IPS DF 19.7 (cell line): ENCODE measurements at places on chromosomes 16 and 17.

DNA sequence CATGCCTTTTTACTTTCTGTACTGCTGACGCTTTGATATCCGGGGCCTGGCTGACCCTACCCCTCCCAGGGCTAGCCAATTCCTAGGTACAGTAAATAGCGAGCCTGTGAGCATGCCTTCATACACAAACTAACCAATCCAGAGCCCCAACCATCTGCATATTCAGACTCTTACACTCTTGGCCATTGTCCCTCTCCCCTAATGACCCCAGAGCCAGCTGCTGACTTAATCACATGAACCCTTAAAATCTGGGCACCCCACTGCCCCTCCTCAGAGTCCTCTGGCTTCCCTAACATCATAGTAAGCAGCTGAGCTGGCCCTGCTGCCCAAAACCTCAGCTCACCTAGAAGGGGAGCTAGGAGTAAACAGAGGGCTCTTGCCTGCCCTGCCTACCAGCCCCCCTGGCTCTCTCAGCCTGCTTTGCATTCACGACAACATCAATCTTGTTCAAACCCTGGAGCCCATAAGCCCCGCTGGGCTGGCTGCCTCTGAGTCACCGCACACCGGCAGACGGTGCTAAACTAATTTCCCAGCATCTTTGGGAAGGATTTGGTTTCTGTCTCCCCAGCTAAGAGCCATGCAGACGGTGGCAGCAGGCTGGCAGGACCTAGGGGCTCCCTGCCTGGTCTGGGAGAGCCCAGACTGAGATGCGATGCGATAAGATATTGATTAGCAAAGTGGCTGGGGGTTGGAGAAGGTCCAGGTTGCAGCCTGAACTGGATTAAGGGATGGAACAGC is 63.2 kb downstream of the CLEC19A start:
- no peak for DNase-seq

GRCh38 chr16:84566545-84567257 is 51.2 kb downstream of the COTL1 start:
- no peak for DNase-seq

GRCh38 chr17:47966079-47966519 is 4.8 kb upstream of the CDK5RAP3 start:
- DNase-seq: no peak

GRCh38 chr16:49148410-49148809 is 133.2 kb downstream of the CBLN1 start:
- DNase-seq: no peak

DNA sequence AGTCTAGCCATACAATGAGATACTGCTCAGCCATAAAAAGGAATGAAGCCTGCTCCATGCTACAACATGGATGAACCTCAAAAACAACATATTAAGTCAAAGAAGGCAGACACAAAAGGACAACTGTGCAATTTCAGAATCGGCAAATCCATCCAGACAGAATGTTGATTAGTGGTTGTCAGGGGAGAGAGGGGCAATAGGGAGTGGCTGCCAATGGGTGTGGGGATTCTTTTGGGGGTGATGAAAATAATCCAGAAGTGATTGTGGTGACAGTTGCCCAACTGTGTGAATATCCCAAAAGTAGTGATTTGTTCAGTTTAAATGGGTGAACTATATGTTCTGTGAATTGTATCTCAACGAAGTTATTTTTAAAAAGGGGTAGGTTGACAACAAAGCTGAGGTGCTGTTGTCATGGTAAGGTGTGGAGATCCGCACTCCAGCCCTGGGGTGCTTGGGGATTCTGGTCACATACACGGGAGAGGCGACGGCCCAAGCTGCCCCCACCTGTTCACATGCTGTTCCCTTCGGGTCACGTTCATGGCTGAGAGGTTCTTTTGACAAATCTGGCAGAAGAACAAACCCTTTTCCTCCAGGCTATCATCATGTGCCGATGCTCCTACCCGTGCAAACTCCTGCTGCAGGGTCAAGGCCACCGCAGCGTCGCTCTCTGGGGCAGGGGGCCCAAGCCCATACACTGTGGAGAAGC is 9.6 kb downstream of the SLX4 start:
- no peak for DNase-seq

DNA sequence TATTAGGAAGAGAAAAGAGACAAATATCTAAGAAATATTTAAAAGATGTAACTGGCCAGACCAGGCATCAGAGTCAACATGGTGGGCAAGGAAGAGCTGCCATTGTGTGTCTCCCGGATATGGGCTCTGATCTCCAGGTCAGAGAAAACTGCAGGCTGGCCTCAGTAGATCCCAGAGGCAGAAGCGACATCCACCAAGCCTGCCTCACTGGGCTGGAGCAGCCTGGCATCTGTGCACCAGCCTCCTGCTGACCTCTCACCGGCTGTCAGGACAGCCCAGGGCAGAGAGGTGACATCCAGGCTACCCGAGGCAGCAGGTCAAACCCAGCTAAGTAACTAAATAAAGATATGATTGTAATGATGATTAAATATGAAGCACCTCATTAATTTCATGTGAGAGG is 162.8 kb upstream of the TNRC6C start:
- DNase-seq: no peak

GRCh38 chr17:78732354-78732753 is 49.7 kb downstream of the CYTH1 start:
- no peak for DNase-seq

DNA sequence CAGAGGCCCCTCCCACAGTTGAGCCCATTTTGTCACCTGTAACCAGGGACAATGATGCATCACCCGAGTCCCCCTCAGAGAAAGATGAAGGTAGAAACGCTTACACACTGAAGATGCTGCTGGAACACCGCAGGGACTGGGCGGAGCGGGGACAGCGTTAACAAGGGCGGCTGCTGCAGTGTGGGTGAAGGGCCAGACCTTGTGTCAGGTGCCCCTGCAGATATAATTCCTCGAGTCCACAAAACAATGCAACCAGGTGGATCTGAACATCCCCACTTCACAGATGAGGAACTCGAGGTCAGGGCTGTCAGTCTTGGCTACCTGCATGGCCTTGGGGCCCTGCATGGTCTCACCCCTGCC is 6.3 kb upstream of the MAPK7 start:
- no peak for DNase-seq

DNA sequence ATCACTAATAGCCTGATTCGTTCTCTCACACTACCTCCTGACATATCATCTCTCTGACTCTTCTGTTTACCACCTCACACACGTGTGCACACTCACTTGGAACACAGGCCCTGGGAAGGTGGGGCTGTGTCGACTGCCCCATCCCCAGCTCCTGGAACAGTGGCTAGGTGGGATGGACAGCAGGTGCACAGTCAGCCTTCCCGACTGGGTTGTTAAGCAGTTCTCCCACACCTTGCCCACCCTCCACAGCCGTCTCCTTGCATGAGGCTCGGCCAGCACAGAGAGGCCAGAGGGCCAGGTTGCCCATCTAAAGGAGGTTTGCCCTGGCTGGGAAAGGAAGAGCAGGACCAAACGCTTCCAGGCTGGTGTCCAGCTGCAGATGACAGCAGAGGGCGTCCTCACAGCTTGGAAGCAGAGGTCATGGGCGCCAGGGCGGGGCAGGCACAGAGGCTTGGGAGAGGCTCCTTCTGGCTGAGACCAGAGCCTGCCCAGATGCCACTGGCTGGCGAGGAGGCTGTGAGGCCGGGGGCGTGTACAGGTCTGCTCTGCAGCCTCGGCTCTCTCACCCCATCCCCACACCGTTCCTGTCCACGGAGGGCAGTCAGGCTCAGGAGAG is 92.8 kb downstream of the AMFR start:
- peak; percentile 30 for DNase-seq

DNA sequence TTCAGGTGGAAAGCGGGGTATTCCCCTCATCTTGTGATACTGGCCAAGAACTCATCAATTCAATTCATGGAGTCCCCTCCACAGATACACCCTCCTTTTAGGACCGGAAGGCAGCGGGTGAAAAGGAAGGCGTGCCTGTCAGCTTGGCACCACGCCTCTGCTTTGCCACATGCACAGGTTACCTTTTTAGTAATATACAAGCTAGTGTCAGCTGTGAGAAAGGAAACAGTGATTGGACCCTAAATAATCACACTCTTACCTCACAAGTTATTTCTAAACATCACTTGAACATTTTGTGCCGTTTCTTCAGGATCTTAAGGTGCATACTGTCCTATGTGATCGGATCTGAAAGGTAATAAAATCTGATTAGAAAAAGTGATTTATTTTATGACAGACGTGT is 15.7 kb downstream of the ZDHHC7 start:
- DNase-seq: no peak

DNA sequence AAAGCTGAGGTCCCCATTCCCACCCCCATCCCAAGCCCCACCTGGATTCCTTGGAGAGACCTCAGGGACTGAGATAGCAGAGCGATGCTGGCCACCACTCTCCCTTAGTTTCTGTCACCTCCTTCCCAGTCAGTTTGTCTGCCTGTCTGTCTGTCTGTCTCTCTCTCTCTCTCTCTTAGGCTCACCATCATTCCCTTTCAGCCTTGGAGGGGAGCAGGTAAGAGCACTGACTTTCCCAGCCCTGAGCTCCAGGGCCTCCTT is 5.9 kb downstream of the CD300LB start:
- DNase-seq: no peak

- DNase-seq: no peak
Observed at GRCh38 chr17:39380144-39380543, 21.3 kb downstream of the FBXL20 start.

GRCh38 chr17:5931616-5932015 is 138.6 kb upstream of the WSCD1 start:
- no peak for DNase-seq

GRCh38 chr17:47119746-47120520 is 69.2 kb downstream of the CDC27 start:
- no peak for DNase-seq

GRCh38 chr17:82465023-82465603 is 6.6 kb downstream of the NARF start:
- DNase-seq: no peak

DNA sequence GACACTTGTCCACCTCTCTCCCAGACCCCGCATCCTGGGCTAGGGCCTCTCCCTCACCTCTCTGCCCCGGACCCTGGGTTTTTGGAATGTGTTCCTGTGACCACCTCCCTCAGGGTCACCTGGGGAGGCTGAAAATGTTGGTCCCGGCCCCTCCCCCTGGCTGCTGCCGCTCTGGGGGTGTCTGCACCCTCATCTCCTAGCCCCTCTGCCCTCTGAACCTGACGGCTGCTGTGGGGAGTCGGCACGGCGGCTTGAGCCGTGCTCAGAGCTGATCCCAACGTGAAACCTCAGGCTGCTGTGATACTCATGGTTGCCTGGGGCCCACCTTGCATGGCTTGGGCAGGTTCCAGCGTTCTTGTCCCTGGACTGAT is 42.8 kb downstream of the ADCY7 start:
- DNase-seq: no peak

DNA sequence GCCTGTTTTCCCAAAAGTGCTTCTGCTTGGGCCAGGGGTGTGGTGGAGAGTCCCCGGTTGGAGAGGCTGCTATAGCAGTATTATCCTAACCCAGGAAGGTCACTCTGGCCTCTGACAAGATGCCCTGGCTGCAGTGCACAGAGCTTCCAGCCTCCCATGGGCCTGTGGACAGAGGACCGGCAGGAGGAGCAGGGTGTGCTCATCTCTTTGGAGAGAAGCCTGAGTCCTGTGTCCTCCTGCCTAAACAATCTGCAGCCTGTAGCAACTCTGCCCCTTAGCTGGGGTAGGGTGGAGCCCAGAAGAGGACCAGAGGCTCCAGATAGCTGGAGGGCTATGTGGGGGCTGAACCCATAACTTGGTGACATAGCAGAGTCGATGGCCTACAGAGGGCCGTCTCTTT is 78.0 kb downstream of the MPRIP start:
- DNase-seq: no peak

DNA sequence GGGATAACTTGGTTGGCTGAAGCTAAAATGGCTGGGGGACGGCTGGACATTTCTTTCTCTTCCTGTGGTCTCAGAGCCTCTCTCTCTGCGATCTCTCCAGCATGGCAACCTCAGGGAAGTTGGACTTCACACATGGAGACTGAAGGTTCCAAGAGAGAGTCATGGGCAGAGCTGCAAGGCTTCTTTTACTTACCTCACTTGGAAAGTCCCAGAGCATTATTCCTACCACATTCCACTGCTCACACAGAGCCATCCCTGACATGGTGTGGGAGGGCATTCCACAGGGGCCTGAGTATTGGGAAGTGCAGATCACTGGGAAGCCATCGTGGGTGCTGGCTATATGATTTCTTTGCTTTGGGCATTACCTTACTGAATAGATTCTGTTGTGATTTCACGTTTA is 9.8 kb upstream of the SLC6A2 start:
- DNase-seq: no peak

GRCh38 chr16:6153901-6154300 is 1056.3 kb upstream of the EEF2KMT start:
- DNase-seq: no peak

GRCh38 chr16:24009955-24010354 is 174.2 kb downstream of the PRKCB start:
- no peak for DNase-seq

DNA sequence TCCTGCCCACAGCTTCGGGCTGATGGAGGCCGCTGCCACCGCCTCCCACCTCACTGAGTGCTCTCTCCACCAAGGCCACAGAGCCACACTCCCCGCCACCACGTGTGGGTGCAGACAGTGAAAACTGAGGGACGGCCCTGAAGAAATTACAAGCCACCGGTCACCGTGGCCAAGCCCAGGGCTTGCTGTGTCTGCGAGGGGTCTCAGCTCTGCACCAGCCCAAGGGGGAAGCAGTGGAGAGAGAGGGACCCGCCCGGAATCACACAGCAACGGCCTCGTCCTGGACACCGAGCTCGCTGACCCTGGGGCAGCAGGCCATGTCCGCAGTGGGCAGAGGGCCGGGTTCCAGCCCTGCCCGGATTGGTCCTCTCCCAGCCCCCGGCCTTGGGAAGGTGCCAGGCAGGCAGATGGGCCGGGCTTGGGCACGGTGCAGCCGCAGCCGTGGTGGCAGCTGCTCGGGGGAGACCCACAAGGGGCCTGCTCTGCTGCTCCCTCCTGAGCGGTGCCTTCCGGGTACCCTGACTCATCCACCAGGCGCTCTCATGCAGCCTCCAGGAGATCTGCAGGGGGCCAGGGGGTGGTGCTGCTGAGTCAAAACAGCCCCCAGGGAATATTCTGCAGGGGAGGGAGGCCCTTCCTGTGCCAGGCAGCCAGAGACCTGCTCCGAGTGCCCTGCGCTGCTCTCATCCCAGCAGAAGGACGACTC is 52.0 kb downstream of the CBFA2T3 start:
- DNase-seq: no peak

- DNase-seq: no peak
Observed at GRCh38 chr17:74369221-74369620, 1.9 kb downstream of the GPR142 start.

DNA sequence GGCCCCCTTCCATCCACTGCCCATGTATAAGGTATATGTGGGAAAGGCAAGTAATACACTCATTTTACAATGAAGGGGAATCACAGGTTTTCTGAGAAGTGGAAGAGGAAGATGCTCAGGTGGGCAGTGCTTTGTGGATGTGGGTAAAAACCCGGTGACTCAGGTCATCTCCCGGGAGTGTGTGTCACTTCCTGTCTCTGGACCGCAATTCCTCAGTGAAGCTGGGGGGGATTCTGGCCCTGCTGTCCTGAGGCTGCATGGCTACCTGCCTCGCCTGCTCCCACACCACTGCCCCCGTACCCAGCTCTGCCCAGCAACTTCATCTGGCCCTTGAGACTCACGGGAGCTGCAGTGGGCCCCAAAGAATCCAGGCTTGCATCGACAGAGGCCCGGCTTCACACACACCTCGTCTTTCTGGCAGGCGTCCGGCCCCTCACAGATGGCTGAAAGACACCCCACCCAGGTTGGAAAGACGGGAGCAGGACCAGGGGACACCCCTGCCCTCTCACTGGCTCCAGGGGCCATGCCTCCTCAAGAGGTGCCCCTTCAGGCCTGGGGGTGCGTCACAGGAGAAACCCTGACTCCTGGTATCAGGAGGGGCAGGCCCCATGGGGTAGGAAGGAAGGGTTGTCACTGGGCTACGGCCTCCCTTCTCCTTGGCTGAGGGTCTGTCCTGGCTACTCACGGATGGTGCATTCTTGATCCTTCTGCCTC is 882 bp downstream of the SCARF1 start:
- no peak for DNase-seq
